Epithelial cell of prostate (primary cell): ENCODE measurements at places on chromosomes 2 and 18.

DNA sequence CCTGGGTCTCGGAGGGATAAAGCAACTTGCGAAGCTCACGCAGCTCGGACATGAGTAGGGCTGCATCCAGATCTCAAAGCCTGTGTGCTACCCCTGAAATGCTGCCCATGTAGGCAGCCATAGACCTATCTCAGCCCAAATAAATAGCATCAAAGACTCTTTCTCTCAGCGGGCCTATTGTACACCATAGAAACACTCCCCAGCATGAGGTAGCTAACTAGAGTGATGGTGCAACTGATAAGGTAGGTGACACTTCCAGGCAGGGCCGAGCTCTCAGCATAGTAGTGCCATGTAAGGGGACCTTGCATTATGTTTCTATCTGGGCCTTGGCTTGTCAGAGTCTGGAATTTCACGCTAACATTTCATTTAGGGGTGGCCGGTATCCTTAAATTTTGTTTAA is 52.4 kb downstream of the RABL2A start:
- DNase-seq = no peak

DNA sequence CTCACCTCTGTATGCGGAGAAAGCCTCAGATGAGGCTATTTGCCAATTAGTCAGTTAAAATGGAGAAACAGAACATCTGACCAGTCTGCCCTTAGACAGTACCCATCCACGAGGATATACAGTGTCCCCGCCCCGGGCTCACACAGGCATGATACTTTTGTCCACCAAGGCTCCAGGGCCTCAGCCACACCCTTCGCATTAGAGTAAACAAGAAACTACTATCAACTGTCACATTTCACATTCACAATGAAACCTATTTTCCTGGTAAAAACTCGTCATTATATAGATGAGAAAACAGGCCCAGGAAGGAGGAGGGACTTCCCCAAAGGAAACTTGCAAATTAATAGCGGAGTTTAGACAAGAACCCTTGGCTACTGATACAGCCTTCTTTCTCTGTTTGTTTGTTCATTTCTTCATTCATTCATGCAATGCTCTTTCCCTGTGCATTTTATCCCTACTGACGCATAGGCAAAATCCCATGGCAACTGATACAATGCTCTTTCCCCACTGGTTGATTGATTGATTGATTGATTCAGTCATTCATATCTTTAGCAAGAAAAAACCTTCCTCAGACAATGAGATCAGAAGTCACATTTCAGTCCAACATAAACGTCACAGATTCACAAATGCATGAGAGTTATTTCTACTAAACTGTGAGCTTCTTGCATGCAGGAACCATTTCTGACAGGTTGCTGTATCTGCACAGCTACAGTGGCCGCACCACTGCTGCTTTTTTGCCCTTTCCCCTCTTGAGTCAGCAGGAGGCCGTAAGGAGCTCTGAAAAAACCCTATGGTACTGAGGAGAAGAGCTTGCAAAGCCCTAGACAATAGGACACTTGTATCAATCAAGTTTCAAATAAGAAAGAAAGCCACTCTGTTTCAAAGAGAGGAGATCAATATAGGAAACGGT is 777.1 kb downstream of the RNF144A start:
- DNase-seq = no peak

- DNase-seq = peak; percentile 94
These were observed 3.7 kb upstream of the TUBA4B start for GRCh38 chr2:219249203-219249980.

GRCh38 chr2:59413751-59414570 is 1139.5 kb downstream of the BCL11A start:
- DNase-seq = no peak

- no peak for DNase-seq
These were observed 59.8 kb downstream of the TRIB2 start for GRCh38 chr2:12776521-12776961.

DNA sequence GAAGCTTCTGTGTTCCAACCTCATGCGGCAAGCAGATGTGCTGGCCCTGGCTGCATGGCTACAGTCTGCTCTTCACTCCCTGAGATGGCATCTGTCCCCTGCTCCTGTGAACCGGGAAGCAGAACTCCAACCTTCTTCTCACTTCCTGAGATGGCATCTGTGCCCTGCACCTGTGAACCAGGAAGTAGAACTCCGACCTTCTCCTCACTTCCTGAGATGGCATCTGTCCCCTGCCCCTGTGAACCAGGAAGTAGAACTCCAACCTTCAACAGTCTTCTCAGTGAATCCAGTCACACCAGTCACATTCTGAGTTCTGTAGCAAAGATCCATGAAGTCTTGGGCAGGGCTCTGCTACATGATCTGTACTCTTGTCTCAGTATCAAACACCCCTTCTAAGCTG is 887.2 kb upstream of the KLHL29 start:
- no peak for DNase-seq

DNA sequence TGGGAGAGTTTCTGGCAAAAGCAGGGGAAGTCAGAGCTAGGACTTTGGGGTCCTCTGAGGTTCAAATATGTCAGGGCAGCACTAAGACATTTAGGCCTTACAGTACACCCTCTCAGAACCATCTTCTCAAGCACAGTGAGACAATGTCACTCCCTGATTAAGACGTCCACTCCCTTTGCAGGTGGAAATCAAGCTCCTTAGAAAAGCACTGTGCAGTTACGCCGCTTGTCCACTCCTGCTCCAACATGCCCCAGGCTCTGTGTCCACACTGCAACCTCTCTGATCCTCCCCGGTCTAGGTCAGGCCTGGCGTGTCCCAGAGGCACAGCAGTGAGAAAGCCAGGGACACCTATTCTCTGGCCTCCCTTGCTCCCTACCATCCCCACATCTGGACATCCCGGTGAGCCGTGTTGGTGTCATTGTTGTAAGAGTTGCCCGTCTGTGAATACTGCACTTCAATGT is 528.6 kb upstream of the ID2 start:
- DNase-seq = no peak

- no peak for DNase-seq
These were observed 6.5 kb upstream of the CNDP2 start for GRCh38 chr18:74489676-74490075.

- DNase-seq = no peak
These were observed 4.5 kb upstream of the CREB1 start for GRCh38 chr2:207525296-207525695.

- DNase-seq = no peak
These were observed 84.2 kb upstream of the LAPTM4A start for GRCh38 chr2:20135631-20136050.
